ENCODE measurements at places on chromosomes 11 and 22.

- no peak for DNase-seq
Measured at GRCh38 chr22:45077286-45077685, 67.5 kb upstream of the PHF21B start.

DNA sequence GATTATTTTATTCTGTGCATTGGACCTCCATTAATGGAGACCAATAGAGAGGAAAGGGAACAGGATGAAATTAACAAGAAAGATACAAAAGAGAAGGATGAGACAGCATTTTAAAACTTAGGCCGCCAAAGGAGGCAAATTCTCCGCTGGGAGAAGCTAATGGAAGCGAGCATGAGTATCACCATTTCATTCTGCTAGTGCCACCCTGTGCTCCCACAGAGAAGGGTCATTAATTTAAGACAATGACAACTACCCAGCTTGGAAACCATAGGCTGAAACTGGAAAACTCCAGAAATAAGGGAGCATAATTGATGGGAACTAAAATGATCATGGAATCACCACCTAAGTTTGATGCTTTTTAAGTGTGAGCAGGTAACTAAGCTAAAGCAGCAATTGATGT lies 69.2 kb downstream of the SLC36A4 start:
- DNase-seq, result no peak

GRCh38 chr22:28822930-28823551 lies 22.7 kb upstream of the XBP1 start:
- no peak for DNase-seq

DNA sequence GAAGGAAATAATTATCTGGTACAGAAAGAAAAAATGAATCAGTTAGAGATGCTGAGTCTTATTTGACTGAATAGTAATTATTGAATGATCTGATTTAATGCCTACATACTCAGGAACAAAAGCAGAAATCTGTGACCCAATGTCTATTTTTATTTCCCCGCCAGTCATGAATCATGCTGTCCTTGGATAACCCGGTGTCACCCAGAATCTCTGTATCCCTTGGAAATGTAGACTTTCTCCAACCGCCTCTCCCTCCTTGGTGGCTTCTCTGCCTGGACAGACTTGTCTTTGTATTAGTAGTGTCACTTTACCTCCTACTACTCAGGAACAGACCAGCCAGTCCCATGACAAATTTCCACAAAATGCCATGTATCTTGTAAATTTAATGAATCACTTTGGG lies 173.3 kb upstream of the PDGFD start:
- DNase-seq, result no peak

DNA sequence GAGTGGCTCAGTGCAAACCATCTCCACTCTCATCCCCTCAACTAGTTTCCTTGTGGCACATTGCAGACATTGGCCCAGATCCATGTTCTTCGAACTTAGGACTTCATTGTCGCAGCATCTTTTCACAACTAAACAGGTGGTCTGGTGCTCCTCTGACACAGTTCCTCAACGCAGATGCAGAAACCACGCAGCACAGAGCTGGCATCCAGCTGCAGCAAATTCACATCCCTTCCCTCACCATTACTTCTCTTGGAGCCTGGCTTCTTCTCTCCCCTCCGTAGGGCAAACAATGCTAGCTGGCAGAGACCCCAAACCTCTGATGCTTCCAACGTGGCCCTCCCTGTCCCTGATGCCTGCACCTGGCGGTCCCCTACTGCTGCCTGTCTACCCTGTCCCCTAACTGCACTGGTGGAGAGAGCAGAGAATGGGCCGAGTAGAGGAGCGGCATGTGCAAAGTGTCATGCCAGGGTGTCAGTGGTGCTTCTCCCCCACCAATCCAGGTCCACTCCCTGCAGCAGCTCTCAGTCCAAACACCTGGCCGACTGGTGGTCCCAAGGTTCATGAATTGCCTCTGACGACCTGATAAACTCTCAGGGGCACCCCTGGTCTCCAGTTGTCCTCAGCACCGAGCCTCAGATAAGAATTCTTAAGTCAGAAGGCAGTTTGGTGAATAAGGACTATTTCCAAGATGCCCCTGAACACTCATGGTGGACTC lies 18.1 kb downstream of the TMPRSS13 start:
- no peak for DNase-seq

DNA sequence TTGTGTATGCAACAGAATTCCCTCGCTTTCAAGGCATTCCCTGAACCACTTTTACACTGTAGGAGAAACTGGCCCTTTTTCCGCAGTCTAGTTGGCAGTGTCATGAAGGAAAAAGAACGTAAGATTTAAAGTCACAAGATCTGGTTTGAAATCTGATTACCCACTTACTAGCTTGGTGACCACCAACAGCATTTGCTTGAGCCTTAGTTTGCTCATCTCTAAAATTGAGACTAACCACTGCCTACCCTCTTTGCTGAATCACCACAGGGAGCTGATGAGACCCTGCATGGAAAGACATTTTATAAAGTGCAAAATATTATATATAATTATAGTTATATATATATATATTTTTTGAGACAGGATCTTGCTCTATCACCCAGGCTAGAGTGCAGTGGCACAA lies 39.4 kb downstream of the SYTL2 start:
- no peak for DNase-seq

DNA sequence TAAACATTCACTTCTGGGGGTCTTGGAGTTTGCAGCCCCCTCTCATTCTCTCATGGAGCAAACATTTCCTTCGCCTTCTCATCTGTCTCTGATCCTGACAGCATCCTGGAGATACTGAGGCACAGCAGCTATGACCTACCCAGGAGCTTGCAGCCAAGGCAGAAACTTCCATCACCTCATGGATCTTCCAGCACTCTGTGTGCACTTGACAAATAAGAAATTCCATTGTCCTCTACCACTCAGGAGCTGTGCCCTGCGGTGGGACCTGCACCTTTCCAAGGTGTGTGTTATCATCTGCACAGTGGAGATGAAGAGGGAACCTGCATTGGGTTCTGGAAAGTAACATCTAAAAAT lies 49.1 kb downstream of the GGTLC2 start:
- DNase-seq, result no peak

GRCh38 chr11:95647355-95647754 lies 142.2 kb downstream of the FAM76B start:
- no peak for DNase-seq

DNA sequence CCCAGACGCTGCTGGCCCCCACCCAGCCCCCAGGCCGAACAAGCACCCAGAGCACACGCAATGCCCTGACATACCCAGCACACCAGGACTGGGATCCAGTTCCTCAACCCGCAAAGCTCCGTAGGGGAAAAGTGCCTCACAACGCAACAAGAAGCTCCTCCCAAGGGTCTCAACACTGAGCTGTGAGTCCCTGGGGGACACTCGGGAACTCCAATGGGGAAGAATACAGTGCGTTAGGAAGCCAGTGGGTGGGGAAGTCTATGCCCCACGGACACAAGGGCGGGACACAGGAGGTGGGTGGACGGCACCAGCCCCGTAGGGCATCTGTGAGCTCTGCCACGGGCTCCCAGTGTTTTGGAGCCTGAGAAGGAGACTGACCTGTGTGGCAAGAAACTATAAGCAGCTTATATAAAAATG lies 1.6 kb downstream of the DEAF1 start:
- DNase-seq, result no peak

- no peak for DNase-seq
Measured at GRCh38 chr11:113270080-113270479, 44.3 kb upstream of the TTC12 start.

DNA sequence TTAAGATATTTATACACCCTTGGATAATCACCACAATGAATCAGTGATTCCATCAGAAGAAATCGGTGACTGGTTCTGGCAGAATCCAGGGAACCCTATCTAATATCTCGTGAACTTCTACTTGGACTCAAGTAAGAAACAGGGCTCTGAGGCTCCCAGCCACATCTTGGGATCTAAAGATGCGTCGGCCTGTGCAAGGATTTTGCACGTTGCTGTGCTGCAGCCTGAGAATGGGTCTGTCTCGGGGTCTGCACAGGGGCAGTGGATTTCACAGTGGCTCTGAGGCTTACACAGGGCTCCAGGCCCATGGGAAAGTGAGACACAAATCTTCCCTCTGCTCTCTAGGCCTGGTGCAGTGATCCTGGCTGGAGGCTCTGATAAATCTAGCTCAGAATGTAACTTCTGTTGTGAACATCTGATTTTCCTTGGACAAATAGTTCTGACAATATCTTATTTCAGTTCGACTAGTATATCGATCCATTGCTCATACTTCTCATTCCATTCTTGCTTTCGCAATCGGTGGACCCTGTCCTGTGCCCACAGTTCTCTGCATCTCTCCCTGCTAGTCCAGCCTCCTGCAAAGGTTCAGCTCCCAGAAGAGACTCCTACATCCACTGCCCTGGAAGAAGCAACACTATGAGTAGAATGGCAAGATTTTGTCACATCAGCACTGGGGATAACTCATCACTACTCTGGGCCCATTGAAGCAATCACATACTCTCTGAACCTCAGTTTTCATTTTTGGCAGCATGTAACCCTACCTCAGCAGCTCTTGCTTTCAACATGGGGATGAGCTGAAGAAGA lies 105.5 kb upstream of the TOP3B start:
- no peak for DNase-seq

DNA sequence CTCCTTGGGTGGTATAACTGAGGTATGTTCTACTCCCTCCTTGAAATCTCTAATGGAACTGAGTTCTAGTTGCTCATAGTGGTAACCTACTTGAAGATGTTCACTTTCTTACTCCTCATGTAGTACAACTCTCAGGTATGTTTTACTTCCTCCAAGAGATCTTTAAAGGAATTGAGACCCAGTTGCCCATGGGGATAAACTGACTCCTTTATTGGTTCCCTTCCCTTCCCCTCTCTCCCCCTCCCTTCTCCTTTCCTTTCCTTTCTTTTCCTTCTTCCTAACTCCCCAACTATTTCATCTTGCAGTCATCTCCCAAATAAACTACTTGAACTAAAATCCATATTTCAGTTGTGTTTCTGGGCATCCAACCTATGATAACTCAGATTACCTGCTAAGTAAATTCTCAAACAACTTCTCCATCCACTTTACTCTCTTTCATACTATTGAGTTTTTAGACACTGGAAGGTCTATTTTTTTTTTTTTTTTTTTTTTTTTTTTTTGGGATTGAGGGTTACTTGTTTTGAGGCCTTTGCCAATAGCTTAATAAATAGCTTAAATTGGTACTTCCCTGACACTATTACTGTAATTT lies 7.9 kb upstream of the TRIM68 start:
- DNase-seq, result no peak

GRCh38 chr11:15698855-15699254 lies 584.1 kb downstream of the INSC start:
- no peak for DNase-seq

GRCh38 chr11:92727123-92727522 lies 242.3 kb upstream of the MTNR1B start:
- DNase-seq, result no peak

- DNase-seq, result no peak
Measured at GRCh38 chr11:131965504-131965903, 595.1 kb downstream of the NTM start.

GRCh38 chr11:30445056-30445455 lies 122.2 kb downstream of the ARL14EP start:
- DNase-seq, result no peak

GRCh38 chr22:36368359-36368983 lies 19.3 kb downstream of the MYH9 start:
- peak; percentile 44 for DNase-seq

GRCh38 chr11:131537748-131538147 lies 167.3 kb downstream of the NTM start:
- DNase-seq, result no peak

All from CD4-positive, alpha-beta T cell treated with Interferon gamma for 1 hour (primary cell).